Dermis blood vessel endothelial cell (primary cell): ENCODE measurements at places on chromosomes 6 and 20. TPM values are rescaled to one million over a fixed set of nuclear protein-coding genes. Genes with fewer than 3 reads are reported as not detected.

SCGN gene
- 0.17 TPM in 1 of 2 replicates, not detected in the other for total RNA-seq

TRIM31 gene
- not detected in 2 replicates for total RNA-seq

HTR1B gene
- total RNA-seq = 6.1 and 11.7 TPM in 2 replicates

TAAR8 gene
- total RNA-seq = not detected in 2 replicates

HLA-DMA gene
- 1.2 and 1.7 TPM in 2 replicates for total RNA-seq

EMILIN3 gene
- total RNA-seq = under 0.01 and 0.09 TPM in 2 replicates

RPS6KA2 gene
- 166 and 297 TPM in 2 replicates for total RNA-seq

GRM1 gene
- total RNA-seq = 0.05 TPM in 1 of 2 replicates, not detected in the other

ADTRP gene
- 0.47 and 0.85 TPM in 2 replicates for total RNA-seq

SLC32A1 gene
- total RNA-seq = 0.05 TPM in 1 of 2 replicates, not detected in the other

NINL gene
- 21.6 and 24.8 TPM in 2 replicates for total RNA-seq

BPI gene
- not detected in 2 replicates for total RNA-seq

SPATA25 gene
- total RNA-seq = 1.0 and 1.2 TPM in 2 replicates

PAQR8 gene
- 12.4 and 19.4 TPM in 2 replicates for total RNA-seq

TRIM40 gene
- total RNA-seq = not detected in 2 replicates

TRIM15 gene
- total RNA-seq = not detected in 2 replicates

APOM gene
- total RNA-seq = 0.34 and 0.37 TPM in 2 replicates

ATP6V1G2 gene
- 0.19 and 0.51 TPM in 2 replicates for total RNA-seq

PTCHD4 gene
- total RNA-seq = 6.1 and 9.7 TPM in 2 replicates

UNC5CL gene
- total RNA-seq = 0.14 and 0.17 TPM in 2 replicates

SSTR4 gene
- not detected in 2 replicates for total RNA-seq

BTNL2 gene
- not detected in 2 replicates for total RNA-seq

CAP2 gene
- total RNA-seq = 2.6 and 3.3 TPM in 2 replicates

SOX12 gene
- 4.4 and 8.1 TPM in 2 replicates for total RNA-seq

VPS16 gene
- 51.6 and 52.4 TPM in 2 replicates for total RNA-seq

PRICKLE4 gene
- 6.9 and 10.4 TPM in 2 replicates for total RNA-seq

TMEM74B gene
- 0.34 and 0.60 TPM in 2 replicates for total RNA-seq

ARMH2 gene
- not detected in 2 replicates for total RNA-seq

ZCCHC3 gene
- 18.8 and 23.8 TPM in 2 replicates for total RNA-seq

OPN5 gene
- total RNA-seq = not detected in 2 replicates

OR12D3 gene
- total RNA-seq = not detected in 2 replicates

WFDC5 gene
- not detected in 2 replicates for total RNA-seq

GFRAL gene
- not detected in 2 replicates for total RNA-seq

FAM184A gene
- 0.17 and 0.33 TPM in 2 replicates for total RNA-seq

PSORS1C2 gene
- total RNA-seq = not detected in 2 replicates

GINS1 gene
- 10.4 and 20.8 TPM in 2 replicates for total RNA-seq
